ENCODE measurements at places on chromosomes 5 and 9.

DNA sequence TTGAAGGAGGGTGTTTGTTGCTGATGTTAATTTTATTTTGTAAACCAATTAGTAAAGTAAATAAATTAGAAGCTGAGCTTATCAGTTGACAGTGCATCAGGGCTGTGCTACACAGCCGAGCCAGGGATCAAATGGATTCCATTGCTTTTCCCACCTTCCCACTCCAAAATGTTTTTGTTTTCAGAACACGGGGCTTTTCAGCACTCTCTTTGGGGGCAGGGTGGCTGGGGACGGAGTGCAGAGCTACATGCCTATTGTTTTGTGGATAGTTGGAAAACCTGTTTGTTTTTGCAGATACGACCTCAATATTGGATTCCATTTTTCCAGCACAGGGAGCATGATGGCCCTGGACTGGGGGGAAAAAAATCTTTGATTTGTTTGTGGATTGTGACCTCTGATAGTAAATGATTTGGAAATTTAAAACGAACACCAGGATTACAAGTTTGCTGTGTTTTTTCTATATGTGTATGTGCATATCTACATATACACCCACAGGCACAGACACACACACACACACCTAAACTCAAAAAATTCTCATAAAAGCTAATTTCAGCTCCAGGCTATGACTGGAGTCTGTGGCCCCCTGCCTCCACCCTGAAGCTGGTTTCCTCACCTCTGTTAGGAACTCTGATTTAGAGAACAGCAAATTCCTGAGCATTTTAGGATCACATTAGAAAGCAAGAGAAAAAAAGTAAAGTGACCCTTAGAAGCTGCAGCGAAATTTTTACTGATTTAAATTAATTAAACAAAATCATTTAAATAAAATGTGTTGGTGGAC lies 371.7 kb upstream of the IRX2 start:
- H3K27ac ChIP-seq, result no peak overlapping the region
- peaks cover 42% of the 10 kb centered on the region for H3K27me3 ChIP-seq
- no peaks in the 10 kb centered on the region for H3K4me1 ChIP-seq
- DNase-seq, result no peak
- peak overlapping the region; percentile 19 for H3K4me3 ChIP-seq

DNA sequence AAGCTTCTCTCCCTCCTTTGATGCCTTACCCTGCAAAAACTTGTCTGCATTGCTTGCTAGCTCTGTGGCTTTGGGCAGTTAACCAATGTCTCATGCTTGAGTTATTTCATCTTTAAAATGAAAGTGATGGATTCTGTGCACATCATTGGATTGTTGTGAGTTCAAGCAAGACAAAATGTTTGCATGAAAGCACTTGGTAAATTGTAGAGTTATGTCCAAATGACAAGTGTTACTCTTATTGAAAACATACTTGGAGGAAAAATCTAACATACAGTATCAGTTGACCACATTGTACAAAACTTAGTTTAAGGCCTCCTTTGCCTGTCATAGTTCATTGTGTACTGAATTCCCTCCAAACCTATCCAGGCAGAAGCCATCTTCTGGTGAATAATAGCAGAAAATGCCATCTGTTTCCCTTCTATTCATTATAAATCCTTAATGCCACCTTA lies 30.0 kb downstream of the TGFBR1 start:
- H3K27me3 ChIP-seq, result no peaks in the 10 kb centered on the region
- peaks cover 23% of the 10 kb centered on the region for H3K4me1 ChIP-seq
- peak overlapping the region; percentile 14 for H3K27ac ChIP-seq
- no peak overlapping the region for H3K4me3 ChIP-seq
- DNase-seq, result no peak

GRCh38 chr9:85900504-85901201 lies 40.3 kb upstream of the NAA35 start:
- H3K36me3 ChIP-seq, result no peaks in the 10 kb centered on the region
- DNase-seq, result peak; percentile 11
- no peak overlapping the region for H3K4me3 ChIP-seq
- peaks cover 2% of the 10 kb centered on the region for H3K4me1 ChIP-seq
- H3K27ac ChIP-seq, result no peak overlapping the region

DNA sequence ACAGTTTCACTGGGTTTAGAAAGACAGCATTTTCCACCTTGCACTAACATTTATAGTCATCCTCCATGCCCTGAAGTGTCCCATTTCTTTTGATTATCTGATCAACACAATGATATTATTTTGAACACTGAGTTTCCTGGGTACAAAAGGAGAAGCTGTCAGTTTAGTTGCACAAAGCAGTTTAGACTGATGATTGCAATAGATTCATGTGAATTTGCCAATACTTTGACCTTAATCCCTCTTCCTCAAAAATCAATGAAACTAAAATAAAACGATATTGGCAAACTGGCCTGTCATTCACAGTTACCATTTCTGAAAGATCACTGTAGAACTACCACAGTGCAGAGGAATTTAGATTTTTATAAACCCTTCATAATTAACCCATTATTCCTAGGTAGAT lies 34.2 kb upstream of the RASGRF2 start:
- H3K27ac ChIP-seq, result no peak overlapping the region
- peaks cover 4% of the 10 kb centered on the region for H3K4me1 ChIP-seq
- peaks cover 7% of the 10 kb centered on the region for H3K27me3 ChIP-seq
- no peaks in the 10 kb centered on the region for H3K36me3 ChIP-seq

DNA sequence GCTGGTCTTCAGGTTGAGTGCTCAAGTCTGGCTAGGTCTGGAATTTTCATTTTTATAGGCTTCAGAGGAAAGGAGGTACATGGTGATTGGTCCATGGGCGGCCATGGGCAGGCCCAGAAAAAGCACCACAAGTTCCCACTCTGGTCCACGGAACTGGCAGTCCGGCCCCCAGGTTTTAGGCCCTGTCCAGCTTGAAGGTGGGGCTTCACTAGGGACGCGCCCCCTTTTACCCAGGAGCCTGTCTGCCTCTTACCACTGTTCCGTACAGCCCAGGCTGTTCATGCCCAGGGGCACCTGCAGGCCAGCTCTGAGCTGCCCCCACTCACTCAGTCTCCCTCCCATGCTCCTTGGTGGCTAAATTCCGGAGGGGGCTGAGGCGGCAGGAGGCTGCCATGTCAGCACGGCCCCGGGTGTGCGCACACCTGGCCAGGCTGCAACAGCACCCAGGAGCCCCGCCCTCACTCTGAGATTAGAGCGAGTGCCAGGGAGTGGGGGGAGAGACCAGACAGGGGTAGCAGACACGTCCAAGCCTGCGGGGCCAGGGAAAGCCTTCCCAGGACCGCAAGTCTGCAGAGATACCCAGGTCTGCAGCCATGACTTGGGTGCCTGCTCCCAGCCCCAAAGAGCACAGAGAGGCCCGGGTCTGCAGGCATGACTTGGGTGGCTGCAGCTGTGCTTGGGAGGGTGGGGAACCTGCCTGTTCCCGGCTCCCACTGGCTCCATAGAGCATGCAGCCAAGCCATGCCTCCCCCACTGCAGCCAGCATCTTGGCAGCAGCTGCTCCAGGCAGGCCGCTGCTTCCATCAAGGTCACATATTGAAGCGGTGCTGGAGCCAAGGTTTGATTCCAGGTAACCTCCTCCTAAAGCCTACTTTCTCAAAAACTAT lies 390.2 kb upstream of the SGCD start:
- H3K36me3 ChIP-seq, result no peaks in the 10 kb centered on the region
- no peak overlapping the region for H3K4me3 ChIP-seq

DNA sequence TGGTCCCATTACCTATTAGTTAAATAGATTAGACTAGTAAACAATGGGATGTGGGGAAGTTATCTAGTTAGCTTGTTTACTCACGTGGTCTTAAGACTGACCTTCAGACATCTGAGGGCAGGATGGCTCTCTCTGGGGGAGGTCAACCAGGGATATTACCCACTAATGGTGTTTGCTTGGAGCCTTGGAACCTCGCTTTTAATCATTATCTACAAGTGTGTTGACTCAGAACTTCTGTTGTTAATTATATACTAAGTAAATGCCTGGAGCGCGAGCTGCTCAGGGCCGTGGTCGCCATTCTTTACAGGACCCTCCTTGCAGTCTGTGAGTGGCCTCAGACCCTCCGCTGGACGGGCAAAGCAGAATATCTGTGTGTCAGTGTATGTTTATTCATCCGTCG lies 48.5 kb upstream of the ZNF354A start:
- no peak overlapping the region for H3K27ac ChIP-seq
- peaks cover 13% of the 10 kb centered on the region for H3K27me3 ChIP-seq
- no peak for DNase-seq
- H3K4me3 ChIP-seq, result no peak overlapping the region
- H3K36me3 ChIP-seq, result peaks cover 3% of the 10 kb centered on the region
- peaks cover 2% of the 10 kb centered on the region for H3K4me1 ChIP-seq

- H3K36me3 ChIP-seq, result peaks cover 4% of the 10 kb centered on the region
- H3K27me3 ChIP-seq, result peaks cover 52% of the 10 kb centered on the region
- H3K4me1 ChIP-seq, result no peaks in the 10 kb centered on the region
- H3K4me3 ChIP-seq, result no peak overlapping the region
Observed at GRCh38 chr5:151384106-151384505, 36.7 kb upstream of the SLC36A2 start.

DNA sequence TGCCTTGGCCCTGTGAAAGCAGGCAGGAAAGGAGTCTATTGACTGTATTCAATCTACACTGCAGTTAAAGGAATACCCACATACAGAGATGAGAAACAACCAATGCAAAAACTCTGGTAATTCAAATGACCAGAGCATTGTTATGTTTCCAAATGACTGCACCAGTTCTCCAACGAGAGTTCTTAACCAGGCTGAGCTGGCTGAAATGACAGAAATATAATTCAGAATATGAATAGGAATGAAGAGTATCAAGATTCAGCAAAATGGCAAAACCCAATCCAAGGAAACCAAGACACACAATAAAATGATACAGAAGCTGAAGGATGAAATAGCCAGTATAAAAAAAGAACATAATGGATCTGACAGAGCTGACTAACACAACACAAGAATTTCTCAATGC lies 119.1 kb downstream of the HTR4 start:
- H3K4me3 ChIP-seq, result no peak overlapping the region
- H3K27me3 ChIP-seq, result peaks cover 6% of the 10 kb centered on the region
- H3K4me1 ChIP-seq, result no peaks in the 10 kb centered on the region
- DNase-seq, result no peak
- no peak overlapping the region for H3K27ac ChIP-seq

DNA sequence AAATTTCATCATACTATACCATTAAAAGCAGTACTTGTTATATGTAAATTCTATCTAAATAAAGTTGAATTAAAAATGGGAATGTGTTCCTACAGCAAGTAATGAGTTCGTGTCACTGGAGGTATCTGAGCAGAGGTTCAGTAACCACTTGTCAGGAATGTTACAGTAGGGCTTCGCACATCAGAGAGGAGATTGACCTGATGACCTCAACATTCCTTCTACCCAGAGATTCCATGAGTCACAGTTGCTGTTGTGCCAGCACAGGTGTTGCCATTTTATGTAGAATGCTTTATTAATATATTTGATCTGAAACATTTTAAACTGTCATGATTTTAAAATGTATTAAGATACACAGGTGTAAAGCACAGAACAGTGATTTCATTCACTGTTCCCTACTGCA lies 60.3 kb downstream of the STX17 start:
- no peak overlapping the region for H3K4me3 ChIP-seq
- no peak overlapping the region for H3K27ac ChIP-seq
- H3K27me3 ChIP-seq, result no peaks in the 10 kb centered on the region
- peaks cover 10% of the 10 kb centered on the region for H3K36me3 ChIP-seq

DNA sequence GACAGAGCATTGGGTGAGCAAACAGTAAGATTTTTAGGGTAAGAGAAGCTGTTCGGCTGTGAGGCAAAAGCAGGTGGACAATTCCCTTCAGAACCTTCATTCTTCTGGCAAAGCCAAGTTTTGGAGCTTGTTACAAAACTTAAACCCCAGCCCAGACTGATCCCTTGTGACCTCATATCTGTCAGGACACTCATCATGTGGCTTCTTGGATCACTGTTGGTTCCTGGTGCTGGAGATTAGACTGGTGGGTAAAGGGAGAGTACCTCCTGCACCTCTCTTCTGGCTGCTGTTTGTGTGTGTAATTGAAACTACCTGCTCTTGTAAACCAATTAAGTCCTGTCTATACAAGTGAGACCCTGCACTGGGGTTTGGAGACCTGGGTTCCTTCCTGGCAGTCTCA lies 21.0 kb downstream of the LARP1 start:
- H3K36me3 ChIP-seq, result no peaks in the 10 kb centered on the region
- H3K27me3 ChIP-seq, result no peaks in the 10 kb centered on the region
- no peak for DNase-seq
- H3K4me1 ChIP-seq, result peaks cover 50% of the 10 kb centered on the region
- no peak overlapping the region for H3K27ac ChIP-seq
- no peak overlapping the region for H3K4me3 ChIP-seq

DNA sequence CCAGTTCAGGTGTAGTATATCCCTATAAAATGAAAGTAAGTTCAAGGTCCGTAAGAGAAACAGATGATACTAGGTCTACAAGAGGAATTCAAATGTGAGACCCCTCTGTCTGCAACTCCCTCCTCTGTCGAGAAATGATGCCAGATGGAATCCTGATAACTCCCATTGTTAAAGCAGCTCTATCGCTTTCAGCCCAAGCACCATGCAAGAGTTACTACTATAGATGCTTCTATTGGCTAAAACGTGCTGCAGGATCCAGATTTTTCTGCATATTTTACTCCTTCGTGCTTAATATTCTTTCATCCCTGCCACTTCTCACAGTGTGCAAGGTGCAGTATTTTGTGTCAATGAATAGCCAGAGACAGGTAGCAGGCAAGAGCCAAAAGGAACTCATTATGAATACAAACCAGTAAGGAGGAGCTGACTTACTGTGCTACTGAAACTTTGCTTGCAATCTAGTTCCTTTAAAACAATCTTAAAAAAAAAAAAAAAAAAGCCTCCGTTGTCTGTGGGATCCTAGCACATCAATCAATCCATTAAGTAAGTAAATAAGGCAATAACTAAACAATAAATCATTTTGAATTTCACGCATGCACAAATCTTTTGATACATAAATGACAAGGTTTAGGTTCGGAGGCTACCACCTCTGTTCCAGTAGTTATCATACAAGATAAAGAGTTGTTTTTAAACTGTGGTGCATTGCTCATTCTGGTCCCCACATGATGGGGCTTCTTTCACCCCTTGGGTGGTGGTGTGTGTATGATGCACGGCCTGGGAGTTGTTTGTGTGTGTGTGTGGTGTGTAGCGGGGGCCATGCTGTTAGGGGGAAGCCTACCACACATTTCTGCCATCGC lies 151.1 kb upstream of the MPDZ start:
- peaks cover 7% of the 10 kb centered on the region for H3K27me3 ChIP-seq
- no peak for DNase-seq
- no peaks in the 10 kb centered on the region for H3K36me3 ChIP-seq
- H3K4me3 ChIP-seq, result no peak overlapping the region
- H3K4me1 ChIP-seq, result no peaks in the 10 kb centered on the region

DNA sequence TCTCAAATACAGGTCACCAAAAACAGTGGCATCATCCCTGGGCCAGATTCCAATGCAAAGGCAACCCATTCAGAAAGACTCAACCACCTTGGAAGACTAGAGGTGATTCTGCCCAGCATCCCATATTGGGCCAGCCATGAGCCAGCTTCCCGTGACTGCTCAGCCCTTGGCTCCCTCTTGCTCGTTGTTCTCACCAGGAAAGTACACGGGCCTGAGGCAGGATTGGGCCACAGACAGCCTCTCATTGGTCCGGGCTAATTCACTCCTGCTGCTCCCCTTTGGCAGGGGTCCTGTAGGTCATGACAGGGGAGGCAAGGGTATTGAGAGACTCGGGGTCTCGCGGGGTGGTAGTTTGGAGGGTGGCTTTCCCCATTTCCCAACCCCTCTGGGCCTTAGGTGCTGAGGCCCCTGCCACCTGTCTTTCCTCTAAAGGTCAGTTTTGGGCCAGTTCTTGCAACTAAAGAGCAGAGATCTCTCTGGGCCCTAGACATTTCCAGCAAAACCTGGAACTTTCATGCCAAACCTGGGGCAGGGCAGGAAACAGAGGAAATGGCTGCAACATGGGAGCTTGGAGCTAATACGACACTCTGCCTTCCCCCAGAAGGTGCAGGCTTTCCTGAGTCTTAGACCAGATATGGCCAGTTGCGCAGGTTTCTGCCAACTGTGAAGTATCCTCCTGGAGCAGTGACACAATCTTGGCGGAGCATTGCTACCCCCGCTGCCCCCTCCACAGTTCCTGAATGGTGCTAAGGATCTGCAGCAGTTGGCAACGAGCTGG lies 22.0 kb upstream of the FGFR4 start:
- H3K27me3 ChIP-seq, result no peaks in the 10 kb centered on the region
- H3K4me3 ChIP-seq, result no peak overlapping the region
- DNase-seq, result no peak

Data from T-helper 17 cell (primary cell).